ENCODE measurements at places on chromosomes 12 and 14.

DNA sequence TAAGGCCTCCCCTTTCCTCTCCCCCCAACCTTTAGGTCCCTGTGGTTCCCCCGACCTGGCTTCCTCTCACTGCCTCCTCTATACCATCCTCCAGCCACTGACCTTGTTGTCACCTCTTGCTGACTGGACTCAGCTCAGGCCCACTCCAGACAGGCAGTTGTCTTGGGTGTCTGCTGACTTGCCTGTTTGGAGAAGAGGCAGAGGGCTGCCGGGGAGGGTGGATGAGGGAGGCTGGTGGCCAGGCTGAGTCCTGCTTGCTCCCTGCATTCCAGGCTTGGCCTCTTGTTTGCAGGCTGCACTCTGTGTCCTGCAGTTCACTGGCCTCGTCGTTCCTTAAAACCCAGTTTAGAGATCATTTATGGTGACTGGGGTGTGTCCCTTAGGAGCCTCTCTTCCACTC lies 31.0 kb upstream of the RD3L start:
- DNase-seq: no peak

GRCh38 chr12:26152507-26153102 lies 27.8 kb upstream of the BHLHE41 start:
- DNase-seq: no peak

DNA sequence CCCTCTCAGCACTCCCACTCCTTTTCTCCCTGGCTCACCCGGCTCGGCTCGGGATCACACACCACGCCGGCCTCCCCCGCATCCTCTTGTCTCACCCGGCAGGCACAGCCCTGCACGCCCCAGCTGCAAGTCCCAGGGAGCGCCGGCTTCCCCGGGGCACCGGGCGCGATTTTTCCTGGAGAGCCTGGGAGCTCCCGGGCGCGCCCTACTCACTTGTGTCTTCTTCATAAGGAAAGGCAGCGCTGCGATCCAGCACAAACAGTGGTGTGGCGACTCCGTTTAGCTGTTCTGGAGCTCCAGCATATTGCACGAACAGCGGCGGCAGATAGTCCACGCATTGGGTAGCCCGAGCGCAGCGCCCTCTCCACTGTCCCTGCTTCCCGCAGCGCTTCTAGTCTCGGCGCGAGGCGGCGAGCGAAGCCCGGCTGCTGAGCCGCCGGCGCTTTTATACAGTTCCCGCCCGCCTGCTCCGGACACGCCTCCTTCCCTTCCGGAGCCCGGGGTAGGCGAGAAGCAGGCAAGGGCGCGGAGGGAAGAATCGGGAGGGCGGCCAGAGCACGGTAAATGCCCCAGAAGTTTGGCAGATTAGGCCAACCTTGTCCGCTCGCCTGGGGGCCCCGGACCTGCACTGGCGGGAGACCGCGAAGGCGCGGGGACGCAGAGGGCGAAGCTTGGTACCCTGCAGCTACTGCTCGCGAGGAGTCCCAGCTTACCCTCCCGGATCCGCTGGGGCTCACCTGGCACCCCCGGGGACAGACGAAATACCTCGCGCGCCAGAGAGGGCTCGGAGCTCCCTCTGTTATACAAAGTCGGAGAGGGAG lies at the start of gene KITLG:
Gene KITLG (minus strand): TSS at position 421 of the 821 bp plus-strand sequence. CDS start 193 bp downstream, at position 228.
- DNase-seq: peak; percentile 77

DNA sequence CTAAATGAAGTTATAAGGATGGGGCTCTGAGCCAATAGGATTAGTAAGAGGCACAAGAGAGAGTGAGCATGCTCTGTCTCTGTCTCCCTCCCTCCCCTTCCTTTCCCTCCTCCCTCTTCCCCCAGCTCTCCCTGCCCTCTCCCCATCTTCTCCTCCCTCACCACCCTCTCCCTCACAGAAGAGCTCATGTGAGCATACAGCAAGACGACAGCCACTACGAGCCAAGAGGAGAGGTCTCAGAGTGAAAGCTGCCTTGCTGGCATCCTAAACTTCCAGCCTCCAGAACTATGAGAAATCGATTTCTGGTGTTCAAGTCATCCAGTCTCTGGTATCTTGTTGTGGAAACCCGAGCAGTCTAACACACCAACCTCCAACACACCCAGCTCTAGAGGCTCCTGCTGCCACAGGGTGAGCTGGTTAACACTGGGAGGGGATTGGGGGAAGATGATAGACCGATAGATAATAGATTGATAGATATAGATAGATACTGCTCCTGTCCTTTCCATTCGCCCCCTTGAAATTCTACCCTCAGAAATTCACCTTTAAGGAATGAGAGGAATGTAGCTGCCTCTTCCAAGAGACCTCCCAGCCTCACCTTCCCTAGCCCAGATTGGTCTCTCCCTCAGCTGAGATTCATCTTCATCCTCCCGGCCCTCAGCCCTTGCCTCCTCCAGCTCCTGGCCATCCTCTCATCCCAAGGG lies 25.8 kb upstream of the ACTN1 start:
- no peak for DNase-seq

- no peak for DNase-seq
These were observed 143.1 kb downstream of the PCNX1 start for GRCh38 chr14:71050227-71050823.

- DNase-seq: no peak
These were observed 81.6 kb upstream of the FAR2 start for GRCh38 chr12:29067430-29067829.

- no peak for DNase-seq
These were observed 76.0 kb downstream of the VCPKMT start for GRCh38 chr14:50040401-50040775.
